Kasumi-1 (cell line): ENCODE measurements at places on chromosomes 1 and 21.
A peak's percentile ranks its signal among the peaks of the same experiment; 100 is the strongest.

DNA sequence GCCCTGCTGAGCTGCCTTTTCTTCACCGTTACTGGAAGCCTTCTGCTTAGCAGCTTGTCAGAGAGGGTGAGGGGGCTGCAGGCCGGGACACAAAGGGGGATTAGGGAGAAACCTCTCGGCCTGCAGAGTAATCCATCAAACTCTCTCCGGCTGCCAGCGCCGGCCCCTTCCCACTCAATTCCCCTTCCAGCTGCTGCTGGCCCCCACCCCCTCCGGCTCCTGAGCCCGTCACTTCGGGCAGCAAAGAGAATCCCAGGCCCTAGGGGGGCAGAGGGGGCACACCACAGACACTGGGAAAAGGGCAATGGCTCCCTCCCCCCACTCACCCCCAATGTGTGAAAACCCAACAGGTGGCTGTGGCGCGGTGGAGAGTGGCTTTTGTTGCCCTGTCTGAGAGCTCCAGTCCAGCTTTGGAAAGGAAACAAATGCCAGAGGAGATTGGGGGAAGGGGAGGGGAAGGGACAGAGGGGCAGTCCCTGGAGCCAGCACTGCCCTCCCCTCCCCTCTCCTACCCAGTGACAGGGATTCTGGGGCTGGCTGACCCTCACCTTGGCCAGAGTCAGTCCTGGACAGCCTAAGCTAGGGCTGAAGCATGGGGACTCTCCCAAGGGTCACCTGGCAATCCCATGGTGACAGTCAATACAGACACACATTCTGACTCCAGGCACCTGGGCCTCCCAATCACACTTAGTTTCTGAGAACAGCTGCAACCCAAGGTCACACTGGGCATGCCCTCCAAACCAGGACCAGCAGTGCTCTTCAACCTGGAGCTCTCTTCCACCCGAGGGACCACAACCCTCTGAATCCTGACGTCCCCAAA is 9.5 kb downstream of the SLC45A3 start:
- DNase-seq = no peak

DNA sequence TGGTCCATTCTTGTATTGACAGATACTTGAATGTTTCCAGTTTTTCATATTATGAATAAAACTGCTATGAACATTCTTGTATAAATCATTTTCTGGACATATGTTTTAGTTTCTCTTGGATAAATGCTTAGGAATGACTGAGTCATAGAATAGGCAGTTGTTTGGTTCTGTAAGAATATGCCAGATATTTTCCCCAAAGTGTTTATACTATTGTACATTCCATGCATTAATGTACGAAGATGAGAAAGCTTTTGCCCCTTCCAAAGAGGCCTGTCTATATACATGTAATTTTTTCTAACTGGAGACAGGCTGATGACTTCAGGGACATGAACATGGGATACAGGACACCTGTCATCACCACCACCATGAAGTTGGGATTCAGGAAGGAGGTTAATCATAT is 11.3 kb downstream of the NBPF3 start:
- DNase-seq = no peak

DNA sequence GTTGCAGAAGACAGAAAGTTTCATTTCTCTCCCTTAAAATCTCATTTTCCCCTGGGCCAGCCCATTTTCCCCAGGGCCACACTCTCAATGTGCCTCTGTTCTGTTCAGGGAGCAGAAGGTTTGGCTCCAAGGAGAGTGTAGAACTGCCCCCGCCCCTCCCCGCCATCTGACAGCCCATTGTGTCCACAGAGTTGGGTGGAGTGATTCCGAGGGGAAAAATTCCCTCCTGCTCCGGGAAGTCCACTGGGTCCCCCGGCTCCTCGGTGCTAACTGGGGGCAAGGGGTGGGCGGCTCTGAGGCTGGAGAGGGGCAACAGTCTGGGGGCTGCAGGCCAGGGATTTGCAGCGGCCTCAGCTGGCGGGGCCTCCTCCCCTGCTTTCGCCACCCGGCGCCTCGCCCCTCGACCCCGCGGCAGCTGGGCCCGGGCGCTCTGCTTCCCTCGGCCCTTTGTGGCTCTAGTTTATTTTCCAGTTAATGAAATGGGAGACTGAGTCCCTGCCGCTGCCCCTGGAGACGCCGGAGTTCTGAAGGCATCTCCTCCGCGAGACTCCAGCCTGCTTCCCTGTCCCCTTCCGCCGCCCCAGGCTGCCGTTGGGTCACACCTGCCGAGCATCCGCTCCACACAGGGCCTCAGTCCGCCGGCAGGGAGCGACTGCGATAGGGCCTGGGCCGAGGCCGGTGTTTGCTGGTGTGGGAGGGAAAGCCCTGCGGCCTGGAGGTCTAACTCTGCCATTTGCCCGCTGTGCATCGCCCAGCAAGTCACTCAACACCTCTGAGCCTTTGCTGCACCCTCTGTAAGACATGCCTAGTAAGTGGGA is 14.7 kb upstream of the KIRREL1 start:
- no peak for DNase-seq

- DNase-seq = no peak
These were observed 101.2 kb downstream of the GDAP2 start for GRCh38 chr1:117828201-117828600.

GRCh38 chr1:166721145-166721544 is 118.1 kb upstream of the POGK start:
- no peak for DNase-seq

- DNase-seq = no peak
These were observed at the start of gene CRB1 for GRCh38 chr1:197268012-197268411. Gene CRB1 (plus strand): TSS chr1:197268252. CDS start chr1:197268413, 161 bp downstream.

- no peak for DNase-seq
These were observed 22.9 kb downstream of the HTR1D start for GRCh38 chr1:23194119-23194984.

- DNase-seq = no peak
These were observed 20.4 kb downstream of the H3-3A start for GRCh38 chr1:226082959-226083301.

GRCh38 chr21:28358702-28359101 is 634.0 kb downstream of the LTN1 start:
- DNase-seq = no peak

- peak; percentile 59 for DNase-seq
These were observed 352.4 kb downstream of the USP25 start for GRCh38 chr21:16082038-16082816.

GRCh38 chr1:119542492-119542946 is 35.5 kb downstream of the HSD3B1 start:
- DNase-seq = no peak

- DNase-seq = no peak
These were observed 43.2 kb upstream of the FMO2 start for GRCh38 chr1:171141688-171142415.

GRCh38 chr1:151606384-151606783 is 5.5 kb upstream of the SNX27 start:
- no peak for DNase-seq

DNA sequence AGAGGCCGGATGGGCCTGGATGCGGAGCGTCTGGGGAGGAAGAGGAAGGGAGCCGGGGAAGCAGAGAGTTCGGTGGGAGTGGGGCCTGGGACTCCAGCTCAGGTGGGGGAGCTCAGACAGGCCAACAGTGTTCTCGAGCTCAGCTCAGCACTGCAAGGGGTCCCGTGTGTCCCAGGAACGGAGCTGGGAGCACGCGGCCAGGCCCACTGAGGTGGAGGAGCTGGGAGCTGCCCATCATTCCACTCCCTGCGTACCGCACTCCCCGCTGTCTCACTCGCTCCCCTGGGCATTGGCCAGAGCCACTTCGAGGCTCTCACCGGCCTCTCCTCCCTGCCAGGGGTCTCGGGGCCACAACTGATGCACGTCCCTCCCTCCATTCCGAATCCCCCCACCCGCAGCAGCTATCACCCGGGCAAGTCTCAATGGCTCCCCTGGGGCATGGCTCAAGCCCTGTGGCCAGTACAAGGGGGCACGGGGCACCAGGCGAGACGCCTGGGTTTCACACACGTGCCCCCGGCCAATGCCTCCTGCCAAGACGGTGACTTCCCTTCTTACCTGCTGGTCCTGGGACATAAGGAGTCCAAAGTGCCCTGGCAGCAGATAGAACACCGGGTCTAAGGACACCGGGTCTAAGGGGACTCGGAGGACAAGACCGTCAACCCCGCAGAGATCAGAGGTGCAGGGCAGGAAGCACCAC is 30.3 kb upstream of the COL6A2 start:
- no peak for DNase-seq

DNA sequence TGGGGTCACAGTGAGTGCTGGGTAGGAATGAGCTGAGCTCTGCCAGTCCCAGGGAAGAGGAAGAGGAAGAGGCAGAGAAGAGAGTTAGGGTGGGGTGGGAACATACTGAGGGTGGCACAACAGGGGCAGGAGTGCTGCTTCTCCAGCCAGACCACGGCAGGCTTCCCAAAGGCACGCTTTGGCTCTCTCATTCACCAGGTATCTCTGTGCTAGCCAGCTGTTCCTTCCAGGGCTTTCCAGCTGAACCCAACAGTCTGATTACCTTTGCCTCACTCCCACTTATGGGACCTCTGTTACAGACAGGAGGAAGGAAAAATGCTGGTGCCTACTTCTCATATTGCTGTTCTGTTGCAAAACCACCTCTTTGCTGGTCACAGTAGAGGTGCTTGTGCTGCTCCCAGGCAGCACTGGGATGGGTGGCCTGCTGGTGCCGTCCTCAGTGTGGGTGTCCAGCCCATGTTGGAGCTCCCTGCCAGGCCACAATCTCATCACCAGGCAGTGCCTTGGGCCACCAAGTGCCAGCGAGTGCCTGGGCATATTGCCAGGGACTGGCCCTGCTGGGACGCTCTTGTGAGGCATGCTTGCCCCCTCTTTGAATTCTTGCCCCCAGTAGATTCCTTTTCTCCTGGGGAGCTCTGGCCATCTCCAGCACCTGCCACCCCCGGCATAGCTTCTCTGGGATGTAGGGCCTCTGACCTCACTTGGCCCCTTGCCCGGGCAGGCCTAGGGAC is 2.1 kb downstream of the ADORA1 start:
- DNase-seq = no peak

- DNase-seq = no peak
These were observed 32.0 kb downstream of the CD34 start for GRCh38 chr1:207878939-207879338.

DNA sequence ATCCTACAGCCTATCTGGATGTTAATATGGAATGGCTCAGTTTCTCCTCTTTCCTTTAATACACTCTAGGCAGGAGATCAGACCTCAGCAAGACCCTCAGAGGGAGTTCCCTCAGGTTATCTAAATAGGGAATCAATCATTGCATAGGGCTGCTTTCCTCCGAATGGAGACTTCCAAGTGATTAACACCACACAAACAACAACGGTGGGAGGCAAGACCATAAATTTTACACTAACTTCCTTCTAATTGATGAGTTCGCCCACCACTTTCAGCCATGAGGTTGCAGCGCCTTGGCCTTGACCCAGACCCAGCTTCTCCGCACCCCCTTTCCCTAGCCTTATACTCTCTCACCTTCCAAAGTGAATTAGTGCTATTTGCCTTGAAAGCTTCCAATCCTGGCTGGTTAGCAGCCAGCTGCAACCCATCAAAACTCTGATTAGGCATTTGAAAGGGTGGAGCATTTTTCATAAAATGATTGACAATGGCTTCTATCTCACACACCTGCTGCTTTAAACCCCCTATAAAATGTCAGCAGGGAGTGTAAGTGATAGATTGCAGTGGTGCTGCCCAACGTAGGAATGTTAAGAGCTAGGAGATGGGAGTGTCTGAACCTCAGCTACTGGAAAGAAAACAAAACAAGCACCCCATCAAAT is 534.9 kb upstream of the USP24 start:
- DNase-seq = no peak

DNA sequence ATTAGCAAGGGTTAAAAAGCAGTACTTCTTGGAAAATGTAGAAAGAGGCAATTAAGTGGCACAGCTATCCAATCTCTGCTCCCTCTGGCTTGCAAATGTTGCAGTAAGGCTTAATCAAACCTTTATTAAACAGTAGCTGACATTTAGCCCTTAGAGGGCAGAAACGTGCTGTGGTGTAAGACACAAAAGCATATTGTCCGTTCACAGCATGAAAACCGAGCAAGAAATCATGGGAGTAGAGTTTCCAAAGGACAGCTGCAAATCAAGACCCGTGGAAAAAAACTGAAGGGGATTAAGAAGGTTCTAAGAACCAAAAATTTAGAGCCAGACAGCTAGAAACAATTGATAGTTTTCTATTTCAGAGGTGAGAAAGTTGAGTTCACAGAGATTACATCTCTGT is 13.1 kb downstream of the ZP4 start:
- DNase-seq = no peak
